NT2/D1 (cell line): ENCODE measurements at places on chromosomes 6 and 20.

DNA sequence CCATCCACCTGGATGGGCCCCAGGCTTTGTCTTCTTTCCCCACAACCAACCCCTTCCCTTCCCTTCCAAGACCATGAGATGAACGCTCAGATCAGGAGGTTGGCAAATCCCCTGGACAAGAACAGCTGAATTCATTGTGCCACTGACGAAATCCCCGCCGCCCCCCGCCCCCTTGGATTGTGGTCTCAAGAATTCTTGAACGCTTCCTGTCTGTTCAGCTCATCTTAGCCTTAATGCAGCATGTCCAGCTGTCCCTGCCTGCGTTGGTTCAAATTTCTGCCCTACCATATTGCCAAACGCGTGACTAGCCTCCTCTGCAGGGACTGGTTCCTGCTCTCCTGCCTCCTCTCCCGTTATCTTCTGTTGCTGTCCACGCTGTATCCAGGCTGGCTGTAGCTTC is 133.2 kb downstream of the CDH4 start:
- no peak for DNase-seq

DNA sequence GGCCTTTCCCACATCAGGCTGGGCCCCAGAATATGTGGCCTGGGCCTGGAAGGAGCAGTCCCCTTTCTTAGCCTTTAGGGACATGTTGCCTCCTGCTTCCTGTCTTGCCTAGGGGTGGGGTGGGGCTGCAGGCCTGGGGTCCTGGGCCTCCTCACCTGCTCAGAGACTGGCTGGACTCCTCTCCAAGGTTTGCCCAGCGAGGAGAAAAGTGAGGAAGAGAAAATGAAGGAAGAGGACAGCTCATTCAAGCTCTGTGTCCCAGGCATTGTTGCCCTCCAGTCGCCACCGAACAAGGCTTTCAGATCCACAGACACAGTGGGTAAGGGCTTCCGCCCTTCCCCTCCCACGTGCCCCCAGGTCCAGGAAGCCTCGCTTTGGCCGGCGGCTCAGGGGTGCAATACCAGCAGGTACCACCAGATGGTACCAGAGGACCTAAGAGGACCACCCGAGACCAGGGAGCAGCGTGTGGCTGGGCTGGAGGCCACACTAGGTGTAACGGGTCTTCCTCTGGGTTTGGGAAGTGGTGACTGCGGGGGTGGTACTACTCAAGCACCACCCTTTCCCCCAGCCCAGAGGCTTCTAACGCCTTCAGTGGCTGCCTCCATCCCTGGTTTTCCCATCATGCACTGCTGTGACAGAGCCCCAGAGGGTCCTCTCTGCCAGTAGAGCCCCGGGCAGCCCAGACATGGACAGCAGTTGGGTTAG is 5.5 kb upstream of the BAK1 start:
- DNase-seq: no peak

DNA sequence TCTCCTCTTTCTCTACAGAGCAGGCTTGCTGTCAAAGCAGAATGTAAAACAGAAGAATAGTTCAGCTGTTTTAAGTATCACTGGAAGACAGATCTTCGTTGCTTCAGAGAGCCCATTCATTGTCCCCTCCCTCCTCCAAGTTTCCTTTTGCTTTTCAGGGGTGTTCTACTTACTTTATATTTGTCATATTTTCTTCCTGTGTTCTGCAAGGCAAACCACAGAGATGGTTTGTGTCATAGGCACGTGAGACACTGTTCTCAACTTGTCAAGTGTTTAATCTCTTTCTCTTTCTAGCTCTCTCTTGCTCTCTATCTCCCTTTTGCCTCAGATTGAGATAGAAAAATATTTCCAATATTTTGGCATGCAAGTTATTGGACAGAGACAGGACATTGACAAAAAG is 228.9 kb upstream of the DEFB112 start:
- DNase-seq: no peak

- DNase-seq: no peak
Measured at GRCh38 chr20:52217689-52218395, 26.3 kb upstream of the ZFP64 start.
